ENCODE measurements at places on chromosomes 2 and 18. TPM values are rescaled to one million over a fixed set of nuclear protein-coding genes. Genes with fewer than 3 reads are reported as not detected.
A peak's percentile ranks its signal among the peaks of the same experiment; 100 is the strongest.

Gene TPO
- total RNA-seq, result not detected

DNA sequence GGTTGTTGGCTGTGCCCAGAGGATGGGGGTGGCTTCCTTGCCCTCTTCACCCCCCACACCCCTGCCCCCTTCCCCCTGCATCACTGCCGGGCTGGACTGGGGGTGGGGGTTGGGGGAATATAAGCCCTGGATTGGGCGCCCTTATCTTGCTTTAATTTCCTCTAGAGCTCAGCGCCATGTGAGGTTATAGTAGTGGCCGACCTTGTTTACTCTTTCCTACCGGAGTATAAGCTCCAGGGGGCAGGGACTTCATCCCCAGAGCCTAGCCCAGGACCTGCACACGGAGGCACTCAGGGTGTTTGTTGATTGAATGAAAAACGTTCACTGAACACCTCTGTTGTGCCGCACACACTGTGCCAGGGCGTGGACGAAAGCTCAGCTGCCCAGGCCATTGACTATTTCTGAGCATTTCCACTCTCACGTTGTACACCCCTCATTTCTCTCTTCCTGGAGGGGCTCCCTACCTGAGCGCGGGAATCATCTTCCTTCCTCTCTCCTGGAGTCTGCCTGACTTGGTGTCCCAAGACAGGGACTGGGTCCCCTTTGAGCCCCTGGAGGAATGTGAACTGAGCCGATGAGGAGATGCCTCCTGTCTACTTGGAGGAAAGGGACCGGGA lies 9.3 kb upstream of the SPATA3 start:
- DNase-seq, result no peak

Gene LOXHD1
- total RNA-seq, result under 0.01 TPM

Gene SRD5A2
- total RNA-seq, result not detected

DNA sequence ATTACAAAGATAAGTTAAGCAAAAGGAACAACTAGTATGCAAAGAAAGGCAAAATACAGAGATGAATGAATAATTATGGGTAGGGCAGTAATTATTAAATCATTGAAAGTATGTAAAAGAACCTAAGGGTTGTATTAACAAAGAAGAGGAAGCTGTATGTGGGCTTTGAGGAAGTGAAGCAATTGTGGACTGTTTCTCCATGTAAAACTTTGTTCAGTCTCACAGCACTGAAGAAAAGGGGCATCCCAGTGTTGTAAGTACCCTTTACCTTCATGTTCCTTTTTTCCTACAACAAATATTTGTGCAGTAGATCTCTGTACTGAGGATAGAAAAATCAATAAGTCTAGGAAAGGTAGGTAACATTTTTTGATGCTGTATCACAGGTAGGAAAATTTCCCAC lies 388.7 kb upstream of the NRP2 start:
- DNase-seq, result no peak

Gene KCNG2
- under 0.01 TPM for total RNA-seq

DNA sequence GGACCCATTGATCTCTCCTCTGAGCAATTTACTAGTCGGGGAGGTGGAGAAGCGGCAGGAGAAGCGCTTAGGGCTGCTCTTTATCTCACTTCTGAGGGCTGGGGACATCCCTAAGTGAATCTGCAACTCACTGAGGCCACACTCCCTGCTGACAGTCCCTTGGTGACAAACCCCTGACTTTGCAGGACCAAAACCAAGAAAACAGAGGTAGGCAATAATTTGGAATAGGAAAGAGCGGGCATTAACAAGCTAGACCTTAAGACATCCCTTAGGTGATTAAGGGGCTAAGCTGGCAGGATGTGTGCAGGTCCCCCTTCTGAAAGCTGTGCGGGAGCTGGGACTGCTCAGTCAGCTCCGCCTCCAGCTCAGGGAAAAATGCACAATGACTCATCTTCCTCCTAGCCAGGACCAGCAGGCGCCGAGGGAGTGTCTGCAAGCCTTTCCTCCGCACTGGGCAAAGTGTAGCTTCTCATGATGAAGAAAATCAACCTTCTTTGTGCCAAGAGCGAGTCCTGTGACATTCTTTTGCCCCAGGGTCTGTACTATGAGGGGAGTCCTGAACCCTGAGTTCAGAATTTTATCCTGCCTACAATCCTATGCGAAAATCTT lies 63.3 kb downstream of the BOD1L2 start:
- peak; percentile 28 for DNase-seq

DNA sequence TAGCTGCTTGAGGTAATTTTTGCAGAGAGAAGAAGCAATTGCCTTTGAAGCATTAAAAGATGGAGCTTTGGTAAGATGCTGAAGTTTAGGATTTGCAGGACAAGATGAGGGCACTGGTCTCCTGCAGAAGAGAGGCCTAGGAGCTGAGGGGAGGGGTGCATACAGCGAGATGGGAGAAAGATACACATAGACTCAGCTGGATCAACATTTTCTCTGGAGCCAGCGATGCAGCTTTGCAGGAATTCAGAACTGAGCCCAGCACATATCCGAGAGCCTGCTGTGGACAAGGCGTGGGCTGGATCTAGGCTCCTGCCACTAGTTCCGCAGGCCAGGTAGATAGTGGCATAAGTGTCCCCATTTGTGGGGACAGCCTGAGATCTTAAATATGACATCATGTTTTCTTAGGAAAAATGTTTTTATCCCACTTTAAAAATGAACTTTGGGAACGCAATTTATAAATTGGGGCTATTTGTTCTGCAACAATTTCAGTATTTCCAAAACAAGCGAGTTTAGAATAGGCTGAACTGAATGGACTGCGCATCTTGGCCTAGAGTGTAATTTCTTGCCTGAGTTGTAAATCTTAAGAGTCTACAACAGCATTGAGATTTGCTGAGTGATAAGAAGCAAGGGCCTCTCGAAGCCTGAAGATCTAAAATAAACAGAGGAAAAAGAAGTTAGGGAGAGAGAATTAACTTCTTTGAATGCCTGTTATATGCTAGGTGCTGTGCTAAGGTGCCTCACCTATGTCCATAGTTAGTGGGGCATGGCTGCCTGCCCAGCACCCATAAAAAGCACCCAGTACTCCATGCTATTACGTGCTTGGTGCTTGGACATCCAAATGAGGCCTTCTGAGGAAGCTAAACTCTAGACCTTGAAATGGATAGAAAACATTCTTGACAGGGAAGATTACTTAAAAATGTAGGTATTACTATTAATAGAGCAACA lies 17.3 kb downstream of the GRHL1 start:
- no peak for DNase-seq

DNA sequence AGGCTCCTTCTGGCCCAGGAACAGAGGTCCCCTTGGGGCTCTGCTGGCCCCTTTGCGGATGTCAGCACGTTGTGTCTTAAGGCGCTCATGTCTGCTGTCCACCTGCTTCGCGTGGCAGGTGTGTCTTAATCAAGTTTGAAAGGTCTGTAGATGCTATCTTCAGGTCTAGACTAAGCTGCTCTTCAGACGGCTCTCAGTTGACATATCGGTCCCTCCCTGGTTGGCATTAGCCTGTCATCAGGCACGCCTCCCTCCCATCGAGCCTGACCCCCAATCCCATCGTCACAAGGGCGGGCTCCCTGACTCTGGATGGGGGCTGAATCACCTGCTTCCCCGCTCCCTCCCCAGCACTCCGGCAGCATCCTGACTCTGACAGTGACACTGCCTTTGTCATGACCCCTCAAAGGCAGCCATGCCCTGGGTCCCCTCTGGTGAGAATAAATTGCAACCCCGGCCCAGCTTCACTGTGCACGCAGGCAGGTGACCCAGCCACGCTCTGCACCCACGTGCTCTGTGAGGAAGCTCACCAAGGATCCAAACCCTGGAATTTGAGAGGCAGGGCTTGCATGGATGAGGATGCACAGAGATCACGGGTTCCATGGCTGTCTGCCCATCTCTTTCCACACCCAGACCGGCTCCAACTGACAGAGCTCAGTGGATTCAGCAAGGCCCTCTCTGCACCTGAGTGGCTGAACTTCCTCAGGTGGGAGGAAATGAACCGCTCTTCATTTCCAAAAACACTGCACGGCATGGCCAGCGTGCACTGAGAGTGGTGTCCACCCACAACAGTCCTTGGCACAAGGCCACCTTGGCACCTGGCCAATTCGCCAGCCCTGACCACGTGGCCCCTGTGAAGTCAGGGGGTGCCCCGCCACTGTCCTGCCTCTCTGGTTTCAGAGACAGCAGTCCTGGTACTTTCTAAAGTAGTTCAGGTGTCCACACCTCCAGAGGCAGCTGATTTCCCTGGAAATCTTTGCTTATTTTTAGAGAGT lies 110.2 kb upstream of the GPC1 start:
- peak; percentile 15 for DNase-seq

GRCh38 chr18:67788310-67789164 lies 272.0 kb upstream of the DSEL start:
- DNase-seq, result no peak

Gene RANBP2
- total RNA-seq, result 71.8 TPM

DNA sequence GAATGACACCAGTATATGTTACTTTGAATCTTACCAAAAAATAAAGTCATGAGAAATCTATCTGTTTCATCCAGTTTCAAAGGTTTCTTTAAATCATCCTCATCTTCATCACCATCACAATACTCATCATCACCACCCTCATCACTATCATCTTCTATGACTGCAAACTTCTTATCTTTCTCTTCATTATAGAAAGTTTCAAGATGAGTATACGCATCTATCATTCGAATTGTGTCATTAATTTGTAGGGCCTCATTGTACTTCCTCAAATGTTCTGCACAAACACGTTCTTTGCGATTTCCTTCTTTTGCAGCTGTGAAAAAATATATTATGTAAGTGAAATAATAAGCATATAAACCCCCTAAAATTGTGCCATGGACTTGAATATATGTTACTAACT lies 34.1 kb upstream of the FAP start:
- no peak for DNase-seq

GRCh38 chr2:53403792-53404413 lies 363.7 kb upstream of the CHAC2 start:
- peak; percentile 70 for DNase-seq

- DNase-seq, result no peak
Observed at GRCh38 chr2:10864861-10865636, 46.7 kb upstream of the KCNF1 start.

Gene GPAT2
- 1.9 TPM for total RNA-seq

DNA sequence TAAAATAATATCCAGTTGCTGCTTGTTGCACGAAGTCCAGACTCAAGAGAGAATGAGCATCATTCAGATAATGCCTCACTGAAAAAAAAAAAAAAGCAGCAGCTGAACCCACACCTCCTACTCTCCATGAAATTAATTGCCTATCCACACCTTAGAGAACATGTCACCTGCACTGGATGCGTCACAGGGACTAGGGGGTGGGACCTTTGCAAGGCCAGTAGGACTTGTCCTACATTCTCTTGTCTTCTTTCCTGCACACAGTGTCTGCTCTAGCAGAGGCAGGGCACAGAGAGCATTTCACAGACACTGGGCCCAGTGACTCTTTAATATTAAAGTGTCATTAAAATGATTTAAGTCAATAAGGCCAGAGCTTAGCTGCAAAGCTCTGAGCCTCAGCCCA lies at the start of gene ABCA12:
ABCA12 (minus strand) TSS at position 148 of the 400 bp plus-strand sequence. CDS start 418 bp downstream, outside the sequence.
- no peak for DNase-seq

Gene IL1RL1
- total RNA-seq, result 0.32 TPM

Gene RAPH1
- 19.4 TPM for total RNA-seq

DNA sequence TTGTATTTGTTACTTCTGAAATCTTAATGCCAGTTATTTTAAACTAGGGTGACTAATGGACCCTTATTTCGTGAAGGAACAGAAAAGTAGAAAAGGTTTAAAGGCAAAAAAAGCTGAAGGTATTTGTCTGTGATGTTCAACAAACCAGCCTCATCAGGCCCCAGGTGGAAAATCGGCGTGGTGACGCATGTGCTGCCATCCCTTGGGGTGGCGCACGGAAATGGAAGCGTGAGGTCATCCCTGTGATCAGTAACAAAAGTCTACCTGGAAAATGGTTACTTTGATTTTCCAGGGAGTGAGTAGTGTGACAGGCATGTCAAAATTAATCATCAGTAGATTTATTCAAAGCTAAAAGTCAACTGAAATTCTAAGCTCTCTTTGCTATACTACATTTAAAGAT lies 313.2 kb downstream of the GBX2 start:
- no peak for DNase-seq

- DNase-seq, result no peak
Observed at GRCh38 chr2:29782087-29782486, 139.3 kb downstream of the ALK start.

DNA sequence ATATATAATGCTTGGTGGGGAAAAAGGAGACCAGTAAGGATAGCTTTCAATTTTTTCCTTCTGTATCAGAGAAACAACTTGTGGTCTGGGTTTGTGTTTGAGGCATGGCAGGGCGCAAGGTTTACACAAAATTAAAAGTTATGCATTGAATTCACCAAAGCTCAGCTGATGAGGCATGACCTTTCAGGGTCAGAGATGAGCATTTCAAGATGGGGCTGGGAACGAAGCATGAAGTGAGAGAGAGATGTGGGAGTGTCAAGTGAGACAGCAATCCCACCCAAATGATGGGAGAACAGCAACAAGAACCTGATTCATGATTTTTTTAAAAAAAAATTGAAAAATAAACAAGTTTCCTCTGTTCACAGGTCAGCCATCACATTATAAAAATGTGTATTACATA lies 4.9 kb downstream of the GPR55 start:
- DNase-seq, result no peak

Gene ALPP
- not detected for total RNA-seq

DNA sequence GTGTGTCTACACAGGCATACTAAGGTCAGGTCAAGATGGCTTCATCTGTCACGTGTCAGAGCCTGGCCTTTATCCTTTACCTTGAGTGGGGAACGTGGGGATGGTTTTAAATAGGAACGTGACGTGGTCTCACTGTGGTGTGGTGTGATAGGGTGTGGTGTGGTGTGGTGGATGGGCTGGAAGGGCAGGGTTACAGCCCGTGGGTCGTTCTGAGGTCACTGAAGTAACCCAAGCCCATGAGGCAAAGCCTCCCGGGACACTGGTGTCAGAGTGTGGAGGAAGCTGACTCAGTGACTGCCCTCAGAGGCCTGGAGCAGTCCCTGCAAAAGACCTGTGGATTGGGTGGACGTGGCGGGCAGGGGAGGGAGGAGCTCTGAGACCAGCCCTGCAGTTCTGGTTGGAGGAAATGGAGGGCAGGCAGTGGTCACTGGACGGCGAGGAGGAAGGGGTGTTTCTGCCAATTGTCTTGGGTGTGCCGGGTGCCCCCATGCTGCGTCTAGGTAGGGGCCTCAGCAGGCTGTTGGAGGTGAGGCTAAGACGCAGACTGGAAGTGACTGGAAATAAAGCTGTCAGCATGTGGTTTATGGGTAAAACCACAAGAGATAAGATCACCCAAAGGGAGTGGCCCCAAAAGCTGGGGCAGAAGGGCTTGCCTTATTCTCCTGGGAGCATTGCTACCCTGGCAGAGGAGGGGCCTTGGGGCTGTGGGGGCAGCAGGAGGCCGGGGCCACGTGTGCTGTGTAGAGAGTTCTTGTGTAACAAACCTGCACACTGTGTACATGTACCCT lies 84.8 kb downstream of the SH3RF3 start:
- peak; percentile 100 for DNase-seq

DNA sequence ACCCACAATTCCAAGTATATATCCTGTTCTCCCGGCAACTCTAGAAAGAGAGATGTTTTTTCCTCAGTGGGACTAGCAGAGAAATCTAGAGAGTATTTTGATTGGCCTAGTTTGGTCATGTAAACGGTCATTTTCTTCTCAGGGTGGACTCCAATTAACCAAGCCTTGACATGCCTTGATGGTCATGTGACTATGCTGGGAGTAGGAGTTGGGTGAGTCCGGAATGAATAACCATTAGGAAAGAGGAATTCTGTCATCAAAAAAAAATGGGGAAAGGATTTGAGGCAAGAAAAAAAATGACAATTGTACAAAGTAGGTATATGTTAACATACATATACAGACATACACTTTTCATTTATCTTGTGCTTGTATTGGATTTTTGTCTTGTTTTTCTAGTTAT lies 248.2 kb upstream of the CDH20 start:
- no peak for DNase-seq

- no peak for DNase-seq
Observed at GRCh38 chr2:13335862-13336535, 619.3 kb downstream of the TRIB2 start.

Data from fibroblast of villous mesenchyme (primary cell).